ENCODE measurements at places on chromosomes 4 and X.

DNA sequence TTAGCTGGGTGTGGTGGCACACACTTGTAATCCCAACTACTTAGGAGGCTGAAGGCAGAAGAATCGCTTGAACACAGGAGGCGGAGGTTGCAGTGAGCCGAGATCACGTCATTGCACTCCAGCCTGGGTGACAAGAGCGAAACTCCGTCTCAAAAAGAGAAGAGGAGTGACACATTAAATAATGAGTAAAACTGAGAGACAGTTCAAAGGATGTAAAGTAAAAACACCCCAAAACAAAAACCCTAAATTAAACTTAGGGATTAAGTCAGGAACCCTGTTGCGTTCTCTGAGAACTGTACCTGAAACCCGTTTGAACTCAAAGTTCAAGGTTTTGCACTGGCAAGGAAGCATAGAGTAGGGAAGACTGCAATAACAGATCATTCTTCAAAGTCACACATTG, 141.7 kb downstream of the BRWD3 start:
- DNase-seq = no peak

- no peak for DNase-seq
These were observed 102.3 kb upstream of the PCDH7 start for GRCh38 chr4:30617836-30618235.

DNA sequence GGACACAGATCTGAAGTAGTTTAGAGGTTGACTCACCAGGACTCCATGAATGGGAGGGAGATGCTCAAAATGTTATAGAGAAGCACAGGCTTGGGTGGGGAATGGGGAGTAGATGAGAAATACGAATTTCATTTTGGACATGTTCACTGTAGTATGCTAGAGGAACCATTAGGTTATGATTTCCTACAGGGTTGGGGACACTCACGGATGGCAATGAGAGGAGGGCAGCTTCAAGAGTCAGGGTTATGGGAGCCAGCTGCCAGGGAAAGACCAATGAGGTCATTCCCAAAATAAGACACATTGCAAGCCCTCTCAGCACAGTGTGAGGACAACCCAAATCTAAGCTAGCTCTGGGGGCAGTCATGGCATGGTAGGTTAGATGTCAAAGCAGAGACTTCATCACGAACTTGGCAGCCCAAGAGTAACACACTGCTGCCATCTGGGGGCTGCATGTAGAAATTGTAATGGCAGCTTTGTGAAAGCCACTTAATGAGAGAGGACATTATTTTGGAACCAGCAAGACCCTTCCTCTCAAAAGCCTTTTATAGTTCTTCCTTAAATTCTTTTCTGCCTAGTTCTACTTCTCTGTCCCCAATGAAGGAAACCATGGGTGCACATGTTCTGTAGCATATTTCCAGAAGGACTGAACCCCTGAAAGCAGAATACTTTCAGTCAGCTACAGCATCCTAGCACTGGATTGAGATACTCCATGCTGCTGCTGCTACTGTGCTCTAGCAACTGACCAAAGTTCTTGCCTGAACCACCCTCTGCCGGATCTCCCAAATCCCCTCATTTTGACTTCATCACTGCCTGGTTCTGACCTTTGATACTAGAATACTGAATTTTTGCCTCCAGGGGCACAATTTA, 16.2 kb upstream of the ZCCHC12 start:
- DNase-seq = peak; percentile 35

DNA sequence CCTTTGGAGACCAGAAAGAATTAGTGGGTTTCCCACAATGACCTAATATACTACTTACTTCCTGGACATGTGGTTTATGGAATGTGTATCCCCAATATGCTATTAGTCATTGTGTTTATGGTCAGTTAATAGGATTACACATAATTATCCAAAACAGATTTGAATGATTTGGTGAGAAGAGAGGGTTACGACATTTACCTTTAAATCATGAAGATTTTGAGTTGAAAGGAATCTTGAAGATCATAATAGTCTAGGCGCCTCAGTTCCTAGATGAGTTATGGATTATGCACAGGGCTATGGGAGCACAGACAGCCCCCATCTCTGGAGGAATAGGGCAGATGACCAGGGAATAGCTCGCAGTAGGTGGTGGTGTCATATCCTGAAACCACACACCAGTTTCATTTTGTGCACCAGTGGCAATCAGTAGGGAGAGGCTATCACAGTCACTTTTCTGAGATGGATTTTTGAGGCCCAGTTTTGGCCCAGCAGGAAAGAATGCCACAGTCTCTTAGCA, 61.3 kb downstream of the SEPTIN11 start:
- no peak for DNase-seq

DNA sequence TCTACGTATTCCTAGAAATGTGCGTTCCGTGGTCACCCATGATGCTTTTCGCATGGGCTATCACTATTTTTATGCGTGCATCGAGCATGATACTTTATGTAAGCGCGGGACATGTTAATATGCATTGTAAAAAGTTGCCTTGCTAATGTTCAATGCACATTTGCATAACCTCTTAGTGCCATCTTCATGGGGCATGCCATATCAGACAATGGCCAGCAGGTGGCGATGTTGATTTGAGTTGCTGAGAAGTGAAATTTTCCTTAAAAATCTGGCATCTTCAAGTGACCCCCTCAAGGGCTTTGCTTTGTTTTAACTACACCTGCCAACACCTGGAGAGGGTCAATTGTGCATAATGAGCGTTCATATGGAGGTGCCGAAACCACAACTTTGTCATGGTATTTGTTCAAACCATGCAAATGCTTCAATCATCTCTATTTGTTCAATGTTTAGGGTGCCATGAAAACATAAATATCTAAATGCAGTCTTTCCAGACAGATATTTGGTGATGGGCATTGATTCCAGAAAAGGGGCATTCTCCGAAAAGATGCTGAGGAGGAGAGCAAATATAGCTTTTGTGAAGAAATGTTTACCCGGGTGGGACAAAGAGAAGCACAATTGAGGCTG, 833.9 kb upstream of the PRKX start:
- peak; percentile 65 for DNase-seq
